T-helper 2 cell treated with Interferon-gamma antibody and Interleukin-4, amounts not matched to agents 100 ng/mL and 5 ng/mL, for 36 hours (primary cell): ENCODE measurements at places on chromosomes 11 and 22. TPM values are rescaled to one million over a fixed set of nuclear protein-coding genes. Genes with fewer than 3 reads are reported as not detected.

CABP4 gene
- 3.7 and 4.0 TPM in 2 replicates for total RNA-seq

TEX54 gene
- 0.77 TPM in 1 of 2 replicates, not detected in the other for total RNA-seq

POU2AF3 gene
- total RNA-seq: not detected in 2 replicates

CALCA gene
- total RNA-seq: not detected in 2 replicates

TRIM51G gene
- not detected in 2 replicates for total RNA-seq

OR52I2 gene
- total RNA-seq: not detected in 2 replicates
